ENCODE measurements at places on chromosomes 5 and 9.

- no peak for ATAC-seq
These were observed 13.8 kb downstream of the UGCG start for GRCh38 chr9:111910428-111910827.

DNA sequence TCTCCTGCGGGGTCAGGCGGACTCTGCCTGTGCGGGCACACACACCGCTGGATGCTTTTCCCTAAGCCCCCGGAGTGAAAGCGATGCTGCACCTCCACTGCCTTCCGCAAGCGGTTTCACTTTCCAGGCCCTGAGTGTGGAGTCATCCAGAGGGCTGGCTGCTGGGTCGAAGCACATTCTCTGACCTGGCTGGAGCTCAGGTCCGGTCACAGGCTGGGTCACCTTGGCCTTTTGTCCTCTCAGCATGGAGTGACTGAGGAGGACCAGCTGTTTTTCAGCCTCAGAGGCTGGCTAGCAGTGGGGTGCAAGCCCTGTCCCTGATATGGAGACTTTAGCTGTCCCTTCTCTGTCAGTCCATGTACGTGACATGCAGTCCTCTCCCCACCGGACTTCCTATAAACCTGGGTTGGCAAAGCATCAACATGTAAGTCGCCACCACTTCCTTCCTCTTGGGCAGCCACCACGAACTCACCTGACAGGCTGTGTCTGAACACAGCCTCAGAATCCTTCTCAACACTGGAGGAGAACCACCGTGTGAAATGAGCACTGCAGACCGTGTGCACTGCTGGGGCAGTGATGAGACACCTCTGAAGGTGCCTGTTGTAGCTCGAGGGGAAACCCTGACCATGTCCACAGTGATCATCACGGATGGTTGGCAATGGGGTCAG lies 51.3 kb downstream of the GADD45G start:
- ATAC-seq = no peak

DNA sequence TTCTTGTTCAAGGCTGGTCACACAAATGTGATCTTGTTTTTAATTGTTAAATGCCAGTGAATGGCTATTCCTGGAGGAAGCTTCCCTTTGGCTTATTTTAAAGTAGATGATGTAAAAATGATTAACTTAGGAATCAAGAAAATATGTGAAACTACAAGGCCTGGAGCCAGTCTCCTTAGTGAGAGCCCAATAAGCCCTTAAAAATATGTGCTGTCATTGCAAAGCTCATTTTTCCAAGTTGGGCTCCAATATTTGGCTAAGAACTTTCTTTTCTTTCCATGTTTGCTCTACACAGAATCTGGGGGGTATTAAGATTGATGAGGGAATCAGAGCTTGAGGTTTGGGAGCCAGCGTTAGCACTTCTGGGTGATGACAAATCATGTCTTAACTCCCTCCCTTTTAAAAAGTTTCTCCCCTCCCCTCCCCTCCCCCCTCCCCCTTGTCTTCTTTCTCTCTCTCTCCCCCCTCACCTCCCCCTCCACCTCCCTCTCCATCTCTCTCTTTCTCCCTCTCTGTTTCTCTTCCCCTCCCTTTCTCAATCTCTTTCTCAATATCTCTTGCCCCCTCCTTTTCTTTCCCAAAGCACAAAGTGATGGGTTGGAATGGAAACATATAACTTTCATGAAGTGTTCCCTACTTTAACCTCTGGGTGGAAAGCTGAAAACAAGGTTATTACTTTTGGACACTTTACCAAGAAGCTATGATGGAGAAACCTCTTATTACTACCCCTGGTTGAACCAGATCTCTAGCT lies 86.0 kb downstream of the FBXL7 start:
- ATAC-seq = peak; percentile 30

GRCh38 chr5:174937201-174938123 lies 213.1 kb downstream of the MSX2 start:
- ATAC-seq = no peak

DNA sequence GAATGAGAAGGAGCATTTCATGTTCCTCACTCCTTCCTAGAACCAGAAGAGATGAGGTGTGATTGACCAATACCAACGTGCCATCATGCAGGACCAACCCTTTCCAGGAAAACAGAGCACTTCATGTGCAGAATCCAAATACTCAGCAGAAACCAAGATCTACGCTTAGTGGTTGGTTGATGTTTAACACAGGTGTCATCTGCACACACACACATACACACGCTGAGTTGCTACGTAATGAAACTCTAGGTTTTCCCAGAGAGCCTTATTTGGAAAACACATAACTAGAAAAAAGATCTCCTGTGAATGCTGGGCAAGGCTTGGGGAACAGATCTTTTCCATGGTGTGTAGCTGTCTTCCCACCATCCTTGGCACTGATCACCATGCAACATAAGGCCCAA lies 21.1 kb upstream of the ZNF622 start:
- no peak for ATAC-seq

DNA sequence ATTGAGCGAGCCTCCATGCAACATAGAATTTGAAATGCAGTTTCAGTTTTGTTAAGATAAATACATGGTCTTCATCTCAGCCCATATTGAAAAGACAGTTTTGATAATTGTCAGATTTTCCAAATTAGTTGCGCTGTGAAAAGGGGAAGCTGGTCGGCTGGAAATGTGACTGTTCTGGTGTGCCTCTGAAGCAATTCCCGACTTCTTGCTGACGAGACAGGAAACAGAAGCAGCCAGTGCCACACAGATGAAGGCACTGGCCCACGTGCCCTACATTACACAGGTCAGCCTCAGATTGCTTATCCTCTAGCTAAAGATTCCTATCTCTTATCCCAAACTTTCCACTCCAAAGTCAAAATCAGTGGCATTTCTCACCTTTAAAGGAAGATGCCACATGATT lies 214.1 kb upstream of the TLE4 start:
- ATAC-seq = no peak

- no peak for ATAC-seq
These were observed 162.4 kb upstream of the PIK3R1 start for GRCh38 chr5:68053202-68053601.

GRCh38 chr5:69404659-69405330 lies 10.1 kb upstream of the MARVELD2 start:
- no peak for ATAC-seq

DNA sequence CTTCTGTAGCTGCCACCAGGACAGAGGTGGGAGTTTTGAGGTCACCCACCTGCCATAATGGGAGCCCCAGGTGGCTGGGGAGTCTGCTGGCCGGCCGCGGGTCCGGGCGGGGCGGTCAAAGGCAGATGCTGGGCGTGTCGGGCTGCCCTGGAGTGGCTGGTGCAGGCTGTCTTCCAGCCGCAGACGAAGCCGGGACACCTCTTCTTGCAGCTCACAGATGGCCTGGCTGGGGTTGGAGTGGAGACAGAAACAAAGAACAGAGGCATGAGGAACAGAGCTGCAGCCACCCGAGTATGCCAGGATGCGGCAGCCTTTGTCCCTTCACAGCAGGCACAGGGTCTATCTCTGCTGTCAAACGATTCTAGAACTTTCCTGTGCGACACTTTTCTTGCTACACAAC lies 18.0 kb downstream of the ORM2 start:
- no peak for ATAC-seq

DNA sequence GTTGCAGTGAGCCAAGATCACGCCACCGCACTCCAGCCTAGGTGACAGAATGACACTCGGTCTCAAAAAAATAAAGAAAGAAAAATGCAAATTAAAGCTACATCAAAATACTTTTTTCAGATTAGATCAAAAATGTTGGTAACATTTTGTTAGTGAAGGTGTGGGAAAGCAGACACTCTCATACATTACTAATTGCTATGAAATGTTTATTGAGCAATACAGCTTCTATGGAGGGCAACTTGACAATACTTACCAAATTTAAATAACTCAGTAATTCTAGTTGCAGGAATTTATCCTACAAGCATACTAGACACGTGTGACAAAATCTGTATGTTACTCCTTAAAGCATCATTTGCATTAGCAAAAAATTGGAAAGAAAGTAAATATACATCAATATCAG lies 4.1 kb downstream of the TRIM23 start:
- no peak for ATAC-seq

- peak; percentile 85 for ATAC-seq
These were observed 14.3 kb upstream of the NR4A3 start for GRCh38 chr9:99807276-99807852.

GRCh38 chr9:85522459-85523092 lies 219.2 kb downstream of the AGTPBP1 start:
- ATAC-seq = peak; percentile 74

- no peak for ATAC-seq
These were observed 27.7 kb upstream of the TRIO start for GRCh38 chr5:14115323-14115895.

DNA sequence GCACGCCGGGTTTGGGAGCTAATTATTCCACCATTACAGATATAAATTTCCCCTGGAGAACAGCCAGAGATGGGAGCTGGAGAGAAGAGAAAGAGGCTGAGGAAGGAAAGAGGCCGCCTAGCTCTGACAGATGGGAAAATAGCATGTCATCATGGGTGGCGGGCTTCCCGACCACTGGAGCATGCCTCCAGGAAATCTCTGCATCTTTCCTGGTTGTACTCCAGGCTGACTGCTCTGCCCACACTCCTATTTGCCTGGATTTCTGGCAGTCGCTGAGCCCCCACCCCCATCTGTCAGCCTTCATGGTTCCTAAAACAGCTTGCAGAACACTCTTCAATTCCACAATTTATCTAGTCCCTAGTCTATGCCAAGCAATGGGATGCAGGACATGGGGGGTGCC lies 14.3 kb upstream of the GABRP start:
- ATAC-seq = no peak

- ATAC-seq = no peak
These were observed 385.2 kb downstream of the FAM170A start for GRCh38 chr5:120014535-120014934.

DNA sequence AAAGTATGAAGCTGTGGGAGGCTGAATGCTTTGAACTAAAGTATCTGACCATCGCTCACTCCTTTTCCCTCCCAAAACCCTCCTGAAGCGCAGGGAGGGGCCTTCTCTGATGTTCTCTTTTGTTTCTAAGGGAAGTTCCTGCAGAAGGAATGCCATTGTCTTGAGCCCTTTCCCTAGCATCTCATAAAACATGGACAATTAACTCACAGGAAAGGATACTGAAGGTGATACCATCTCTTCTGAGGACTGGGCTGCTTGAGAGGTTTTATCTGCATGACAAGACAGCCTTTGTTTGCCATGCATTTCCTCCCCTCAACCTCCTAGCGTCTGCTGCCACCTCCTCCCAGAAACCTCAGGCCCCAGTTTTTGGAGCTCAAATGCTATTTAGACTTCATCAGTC lies 4.3 kb upstream of the RMND5B start:
- ATAC-seq = no peak

- ATAC-seq = no peak
These were observed 129.4 kb downstream of the AOPEP start for GRCh38 chr9:94855903-94856302.

DNA sequence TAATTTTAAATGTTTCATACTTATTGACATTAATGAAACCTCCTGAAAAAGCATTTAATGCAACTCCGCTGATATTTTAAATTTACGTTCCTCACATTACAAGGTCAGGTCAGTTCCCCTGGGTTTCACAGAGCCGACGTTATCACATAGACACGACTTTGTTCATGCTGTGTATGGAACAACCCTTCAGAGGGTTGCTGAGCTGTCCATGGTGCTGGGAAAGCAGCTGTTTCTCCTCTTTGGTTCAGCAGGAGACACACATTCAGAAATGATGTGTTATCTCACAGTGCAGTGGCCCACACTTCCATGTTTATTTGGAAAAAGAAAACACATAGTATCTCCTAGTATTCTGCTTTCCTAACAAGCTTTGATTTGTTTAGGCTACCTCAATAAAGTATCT lies 53.5 kb downstream of the PPP2R2B start:
- ATAC-seq = no peak

GRCh38 chr5:155250596-155250995 lies 237.0 kb downstream of the KIF4B start:
- no peak for ATAC-seq

- no peak for ATAC-seq
These were observed 16.9 kb downstream of the OR2V2 start for GRCh38 chr5:181164076-181164952.

GRCh38 chr9:1982074-1982473 lies 33.1 kb upstream of the SMARCA2 start:
- no peak for ATAC-seq

- ATAC-seq = no peak
These were observed 54.8 kb upstream of the PCSK1 start for GRCh38 chr5:96487859-96488258.

DNA sequence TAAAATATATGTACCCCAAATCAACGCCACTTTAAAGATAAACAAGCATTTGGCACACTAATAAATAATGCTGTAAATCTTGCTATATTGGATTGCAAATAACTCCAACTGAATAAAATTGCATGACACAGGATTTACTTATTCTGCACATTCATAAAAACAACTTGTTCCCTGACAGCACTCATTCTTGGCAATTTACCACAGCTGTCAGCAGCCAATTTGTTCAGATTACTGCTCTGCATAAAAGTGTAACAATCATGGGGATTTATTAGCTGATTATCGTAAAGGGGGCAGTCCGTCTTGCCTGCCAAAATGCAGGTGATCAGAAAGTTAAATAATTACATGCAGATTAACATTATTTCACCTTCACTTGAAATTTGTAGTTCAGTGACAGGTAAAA lies 285.3 kb downstream of the SLF1 start:
- no peak for ATAC-seq

DNA sequence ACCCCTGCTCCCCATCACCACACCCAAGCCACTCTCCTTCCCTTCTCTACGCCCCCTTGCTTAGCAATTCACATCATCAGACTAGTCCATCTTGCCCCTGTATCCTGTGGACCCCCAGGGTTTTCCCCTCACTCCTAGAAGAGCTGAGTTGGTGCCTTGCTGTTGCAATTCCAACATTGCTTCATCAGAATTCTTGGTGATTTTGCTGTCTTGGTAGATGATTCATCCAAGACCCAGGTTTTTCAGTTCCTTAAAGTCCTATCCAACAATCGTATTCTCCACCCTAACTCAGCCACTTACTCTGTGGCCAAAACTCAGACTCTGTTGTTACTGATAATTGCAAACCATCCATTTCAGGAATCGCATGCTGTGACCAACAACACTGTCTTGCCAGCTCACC lies 21.4 kb upstream of the CCNJL start:
- ATAC-seq = no peak

DNA sequence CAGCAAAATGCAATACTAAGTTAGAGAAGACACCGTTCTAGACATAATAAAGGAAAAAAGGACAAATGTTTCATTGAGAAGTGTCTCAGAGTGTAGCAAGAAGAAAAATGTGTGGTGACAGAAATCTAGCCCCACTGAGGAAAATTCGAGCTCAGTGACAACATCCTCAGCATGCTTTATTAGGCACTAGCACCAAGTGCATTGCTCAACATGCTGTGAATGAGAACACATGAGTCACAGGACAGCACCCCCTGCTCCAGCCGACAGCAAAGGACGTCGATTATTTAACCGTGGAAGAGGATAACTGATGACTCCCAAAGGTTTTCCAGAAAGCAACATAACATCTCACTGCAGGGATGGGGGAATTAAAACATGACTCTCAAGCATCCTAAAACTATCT lies 182.7 kb downstream of the GNAQ start:
- ATAC-seq = peak; percentile 67

- no peak for ATAC-seq
These were observed 93.3 kb downstream of the DAPK1 start for GRCh38 chr9:87590996-87591395.
